Colonic mucosa (tissue), 4 donors: ENCODE measurements at places on chromosomes 11 and 22. TPM values are rescaled to one million over a fixed set of nuclear protein-coding genes. Genes with fewer than 3 reads are reported as not detected.

CHEK1 gene
- total RNA-seq: 15.6 TPM

- peak; percentile 50 for DNase-seq
These were observed 86.3 kb upstream of the BLID start for GRCh38 chr11:122202161-122202950.

- no peak for DNase-seq
These were observed 178.0 kb downstream of the DSCAML1 start for GRCh38 chr11:117618982-117619355.

DNA sequence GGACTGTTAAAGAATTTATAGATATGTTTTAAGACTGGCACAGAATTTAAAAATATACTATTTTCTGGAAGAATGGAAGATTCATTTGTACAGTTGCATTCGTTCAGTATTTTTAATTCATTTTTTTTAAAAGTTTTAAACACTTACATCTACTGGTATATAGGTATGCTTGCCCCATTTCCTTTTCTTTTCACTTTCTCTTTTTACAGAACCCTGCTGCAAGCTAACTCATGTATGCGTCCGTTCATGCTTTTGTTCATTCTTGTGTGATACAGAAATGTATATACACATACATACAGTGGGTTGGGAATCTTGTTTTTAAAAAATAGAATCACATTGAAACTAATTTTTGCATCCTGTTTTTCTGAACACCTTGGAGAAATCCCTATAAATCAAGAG is 31.0 kb downstream of the PACS1 start:
- no peak for DNase-seq

DNA sequence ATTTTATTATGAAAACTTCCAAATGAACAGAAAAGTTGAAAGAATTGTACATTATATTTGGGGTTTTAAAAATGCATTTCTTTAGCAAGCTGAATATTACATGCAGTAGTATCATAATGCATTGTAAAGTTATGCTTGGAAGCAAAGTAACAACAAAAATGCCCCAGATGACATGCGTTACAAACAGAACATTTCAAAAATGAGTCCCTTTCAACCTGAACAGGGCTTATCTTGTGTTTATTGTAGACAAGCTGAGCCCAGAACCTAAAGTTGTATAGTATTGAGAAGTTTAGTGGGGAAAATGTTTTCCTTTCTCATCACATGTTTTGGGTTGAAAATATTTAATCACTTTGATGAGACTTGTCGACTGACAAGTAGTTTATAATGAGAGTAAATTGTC is 68.8 kb downstream of the CECR2 start:
- DNase-seq: no peak

DNA sequence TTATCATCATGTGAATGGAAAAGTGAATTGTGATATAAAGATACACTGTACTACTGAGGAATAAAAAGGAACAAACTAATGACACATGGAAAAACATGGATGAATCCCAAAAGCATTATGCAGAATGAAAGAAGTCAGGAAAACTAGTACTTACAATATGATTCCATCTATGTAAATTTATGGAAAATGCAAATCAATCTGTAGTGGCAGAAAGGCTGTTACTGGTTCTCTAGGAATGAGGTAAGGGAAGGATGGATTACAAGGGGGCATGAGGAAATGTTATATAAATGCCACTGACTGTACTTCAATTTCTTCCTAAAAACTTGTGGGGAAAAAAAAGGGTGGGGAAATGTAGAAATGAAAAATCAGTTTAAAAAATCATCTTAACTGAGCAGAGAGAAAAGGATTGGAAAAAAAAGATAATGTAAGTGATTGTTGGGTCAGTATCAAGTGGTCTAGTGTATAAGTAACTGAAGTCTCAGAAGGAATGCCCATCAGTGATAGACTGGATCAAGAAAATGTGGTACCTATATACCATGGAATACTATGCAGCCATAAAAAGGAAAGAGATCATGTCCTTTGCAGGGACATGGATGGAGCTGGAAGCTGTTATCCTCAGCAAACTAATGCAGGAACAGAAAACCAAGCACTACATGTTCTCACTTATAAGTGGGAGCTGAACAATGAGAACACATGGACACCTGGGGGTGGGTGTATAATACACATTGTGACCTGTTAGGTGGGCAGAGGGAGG is 48.8 kb downstream of the USP35 start:
- no peak for DNase-seq

OR6A2 gene
- total RNA-seq: not detected
